ENCODE measurements at places on chromosomes 5 and 9. TPM values are rescaled to one million over a fixed set of nuclear protein-coding genes. Genes with fewer than 3 reads are reported as not detected.

OR5C1 gene
- total RNA-seq = not detected

PRXL2C gene
- 26.1 TPM for total RNA-seq

LIFR gene
- total RNA-seq = 179 TPM

DNA sequence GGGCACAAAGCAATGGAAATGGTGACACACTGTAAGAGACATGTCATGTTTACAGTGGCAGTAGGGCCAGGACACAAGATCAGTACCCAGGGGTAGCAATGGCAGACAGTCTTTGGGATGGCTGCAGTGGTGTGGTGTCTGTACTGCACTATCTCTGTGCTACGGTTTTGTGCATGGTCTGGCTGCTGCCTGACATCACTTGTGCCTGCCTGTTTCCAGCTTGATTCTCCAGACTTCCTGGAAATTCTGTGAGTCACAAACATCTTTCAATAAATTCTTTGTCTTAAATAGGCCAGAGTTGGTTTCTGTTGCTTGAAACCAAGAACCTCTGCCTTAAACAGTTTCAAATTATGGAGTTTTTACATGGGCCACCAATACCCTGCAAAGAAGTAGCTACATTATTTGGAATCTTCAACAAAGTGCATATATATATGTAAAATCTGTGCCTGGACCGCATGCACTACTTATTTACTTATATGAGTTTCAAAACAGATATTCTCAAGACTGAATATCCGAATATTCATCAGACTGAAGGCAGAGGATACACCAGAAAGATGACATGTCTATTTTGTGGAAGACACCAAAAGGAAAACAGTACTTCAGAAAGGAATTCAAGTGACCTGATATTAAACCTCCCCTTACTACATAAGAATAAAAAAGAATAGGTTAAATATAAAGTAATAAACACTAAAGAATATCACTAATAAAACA, 188.1 kb downstream of the RFX3 start:
- peak overlapping the region; percentile 59 for H3K27ac ChIP-seq
- peaks cover 8% of the 10 kb centered on the region for H3K4me1 ChIP-seq
- no peaks in the 10 kb centered on the region for H3K36me3 ChIP-seq
- DNase-seq = no peak
- no peak overlapping the region for H3K4me3 ChIP-seq

DNA sequence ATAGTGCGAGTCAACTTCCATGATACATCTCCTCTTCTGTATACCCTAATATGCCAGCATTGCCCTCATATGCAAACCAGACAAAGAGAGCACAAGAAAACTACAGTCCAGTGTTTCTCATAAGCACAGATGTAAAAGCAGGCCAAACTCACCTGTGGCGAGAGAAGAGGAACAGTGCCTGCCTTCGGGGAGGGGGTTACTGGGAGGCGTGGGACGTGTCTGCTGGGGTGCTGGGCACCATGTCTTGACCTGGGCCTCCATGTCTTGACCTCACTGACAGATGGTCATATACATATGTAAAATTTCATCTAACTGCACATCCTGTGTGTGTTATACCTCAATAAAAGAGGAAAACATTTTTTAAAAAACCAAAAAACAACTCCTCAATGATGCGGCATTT, 159.3 kb upstream of the PPP1R26 start:
- DNase-seq = no peak
- peaks cover 24% of the 10 kb centered on the region for H3K27me3 ChIP-seq
- no peak overlapping the region for H3K4me3 ChIP-seq
- no peaks in the 10 kb centered on the region for H3K36me3 ChIP-seq

All from breast epithelium (tissue), 4 donors.